ENCODE measurements at places on chromosomes 2 and 18. TPM values are rescaled to one million over a fixed set of nuclear protein-coding genes. Genes with fewer than 3 reads are reported as not detected.
A peak's percentile ranks its signal among the peaks of the same experiment; 100 is the strongest.

- no peaks in the 10 kb centered on the region for H3K36me3 ChIP-seq
- DNase-seq, result peak; percentile 94
- peak overlapping the region; percentile 81 for H3K27ac ChIP-seq
Measured at GRCh38 chr2:71716697-71717624, 263.6 kb downstream of the DYSF start.

DNA sequence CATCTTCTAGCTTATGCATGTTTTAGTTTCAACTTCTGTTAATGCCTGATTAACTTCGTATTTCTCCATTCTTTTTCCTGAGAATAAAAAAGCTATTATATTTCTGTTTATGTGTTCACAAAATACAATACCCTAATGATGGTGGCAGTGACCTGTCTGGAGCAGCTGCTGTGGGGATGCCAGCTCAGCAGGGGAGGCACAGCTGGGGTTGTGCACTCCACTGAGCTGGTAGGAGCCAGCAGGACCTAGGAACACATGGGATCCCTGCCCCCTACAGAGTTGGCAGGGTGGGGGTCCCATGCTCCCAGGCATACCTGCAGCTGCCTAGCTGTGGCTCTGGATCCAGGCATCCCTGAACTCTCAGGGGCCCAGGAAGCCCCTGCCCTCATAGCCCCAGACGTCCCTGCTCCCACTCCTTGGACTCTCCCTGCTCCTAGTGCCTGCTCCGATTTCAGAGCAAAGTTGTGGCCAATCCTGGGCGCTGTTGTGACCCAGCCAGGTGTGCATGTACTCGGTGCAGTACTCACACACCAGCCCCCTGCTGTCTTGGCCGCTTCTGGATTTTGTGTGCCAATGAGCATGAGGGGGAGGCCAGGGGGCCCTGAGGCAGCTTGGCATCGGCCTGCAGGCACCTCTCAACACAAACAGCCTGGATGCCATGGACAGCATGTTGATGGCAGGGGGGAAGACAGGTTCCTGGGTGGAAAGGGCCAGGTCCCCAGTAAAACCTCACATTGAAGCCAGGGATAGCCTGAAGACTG lies 546.0 kb downstream of the ZNF804A start:
- no peak overlapping the region for H3K4me3 ChIP-seq
- H3K27me3 ChIP-seq, result no peaks in the 10 kb centered on the region
- H3K27ac ChIP-seq, result no peak overlapping the region
- no peaks in the 10 kb centered on the region for H3K36me3 ChIP-seq
- no peaks in the 10 kb centered on the region for H3K4me1 ChIP-seq

OR6B2 gene
- total RNA-seq, result not detected

DNA sequence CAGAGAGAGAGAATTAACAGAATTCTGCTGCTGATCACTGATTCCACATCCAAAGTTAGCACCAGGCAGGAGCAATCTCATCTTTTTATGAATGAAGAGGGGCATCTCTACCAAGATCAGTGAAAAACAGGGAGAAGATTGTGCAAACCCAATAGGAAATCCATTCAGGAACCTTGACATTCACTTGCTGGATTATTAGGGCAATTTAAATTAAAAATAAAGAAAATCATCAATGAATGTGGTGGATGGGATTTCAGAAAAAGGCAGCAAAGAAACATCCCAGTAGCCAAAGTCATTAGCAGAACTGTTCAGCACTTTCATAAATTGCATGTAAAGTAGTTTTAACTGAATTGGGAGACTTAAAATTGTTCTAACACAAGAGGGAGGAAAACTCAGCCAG lies 423.2 kb downstream of the TGIF1 start:
- no peaks in the 10 kb centered on the region for H3K27me3 ChIP-seq
- no peaks in the 10 kb centered on the region for H3K36me3 ChIP-seq
- DNase-seq, result no peak
- H3K4me3 ChIP-seq, result no peak overlapping the region
- peaks cover 9% of the 10 kb centered on the region for H3K4me1 ChIP-seq

DNA sequence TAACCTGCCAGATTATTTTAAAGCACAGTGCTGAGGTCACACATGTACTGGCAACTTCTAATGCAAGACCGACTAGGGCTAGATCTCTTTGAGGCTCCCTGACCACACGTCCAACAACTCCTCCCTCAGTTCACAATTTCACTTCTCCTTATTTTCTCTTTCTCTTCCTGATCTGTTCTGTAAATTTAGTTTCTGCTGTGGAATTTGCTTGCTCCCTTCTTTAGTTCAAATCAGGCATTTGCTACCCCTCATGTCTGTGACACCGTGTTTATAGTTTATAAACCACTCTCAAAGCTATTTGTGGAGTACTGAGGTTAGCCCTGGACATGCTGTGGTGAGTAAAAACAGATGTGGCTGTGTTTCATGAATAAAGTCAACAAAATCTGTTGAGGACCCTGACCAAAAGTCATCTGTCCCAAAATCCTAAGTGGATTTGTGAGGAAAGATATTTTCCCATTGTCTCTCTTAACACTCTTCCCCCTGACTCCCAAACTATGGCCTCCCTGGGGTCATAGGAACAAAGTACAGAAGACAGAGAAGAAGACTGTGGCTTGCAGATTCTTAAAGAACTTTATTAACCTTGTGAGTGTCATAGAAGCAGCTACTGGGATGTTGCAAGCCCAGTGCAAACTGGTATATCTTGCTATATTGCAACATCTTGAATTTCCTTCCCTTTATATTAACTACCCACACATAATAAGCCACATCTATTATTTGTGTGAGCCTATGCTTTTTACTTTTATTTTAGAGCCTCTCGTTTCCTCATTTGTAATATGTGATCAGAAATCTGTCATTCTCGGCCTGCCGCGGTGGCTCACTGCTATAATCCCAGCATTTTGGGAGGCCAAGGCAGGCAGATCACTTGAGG lies 3.5 kb upstream of the NAGK start:
- no peak overlapping the region for H3K4me3 ChIP-seq
- peaks cover 9% of the 10 kb centered on the region for H3K4me1 ChIP-seq
- peak overlapping the region; percentile 4 for H3K27ac ChIP-seq
- H3K36me3 ChIP-seq, result no peaks in the 10 kb centered on the region

DSC2 gene
- 4.3 TPM for total RNA-seq

DNA sequence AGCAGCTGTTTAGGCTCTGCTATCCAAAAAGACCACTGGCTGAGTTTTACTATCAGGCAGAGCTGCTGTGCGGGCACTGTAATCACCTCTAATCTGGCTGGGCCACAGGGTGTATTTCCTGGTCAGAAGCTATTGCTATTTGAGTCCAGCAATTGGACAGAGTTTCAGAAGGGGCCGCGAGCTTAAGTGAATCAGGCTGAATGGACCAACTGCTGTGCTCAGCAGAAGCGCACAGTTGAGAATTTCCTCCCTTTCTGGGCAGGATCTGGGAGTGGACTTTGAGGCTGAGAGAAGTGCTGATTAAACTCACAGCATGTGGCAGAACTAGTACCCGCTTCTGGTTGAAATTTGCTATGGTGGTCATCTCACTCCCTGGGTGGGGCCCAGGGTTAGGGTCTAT lies 251.8 kb downstream of the INSIG2 start:
- H3K27me3 ChIP-seq, result no peaks in the 10 kb centered on the region
- no peaks in the 10 kb centered on the region for H3K4me1 ChIP-seq
- DNase-seq, result no peak
- no peak overlapping the region for H3K27ac ChIP-seq
- no peak overlapping the region for H3K4me3 ChIP-seq

- H3K4me1 ChIP-seq, result peaks cover 25% of the 10 kb centered on the region
- H3K36me3 ChIP-seq, result no peaks in the 10 kb centered on the region
Measured at GRCh38 chr18:23824240-23824639, 135.0 kb downstream of the LAMA3 start.

TUBA3E gene
- total RNA-seq, result not detected

DNA sequence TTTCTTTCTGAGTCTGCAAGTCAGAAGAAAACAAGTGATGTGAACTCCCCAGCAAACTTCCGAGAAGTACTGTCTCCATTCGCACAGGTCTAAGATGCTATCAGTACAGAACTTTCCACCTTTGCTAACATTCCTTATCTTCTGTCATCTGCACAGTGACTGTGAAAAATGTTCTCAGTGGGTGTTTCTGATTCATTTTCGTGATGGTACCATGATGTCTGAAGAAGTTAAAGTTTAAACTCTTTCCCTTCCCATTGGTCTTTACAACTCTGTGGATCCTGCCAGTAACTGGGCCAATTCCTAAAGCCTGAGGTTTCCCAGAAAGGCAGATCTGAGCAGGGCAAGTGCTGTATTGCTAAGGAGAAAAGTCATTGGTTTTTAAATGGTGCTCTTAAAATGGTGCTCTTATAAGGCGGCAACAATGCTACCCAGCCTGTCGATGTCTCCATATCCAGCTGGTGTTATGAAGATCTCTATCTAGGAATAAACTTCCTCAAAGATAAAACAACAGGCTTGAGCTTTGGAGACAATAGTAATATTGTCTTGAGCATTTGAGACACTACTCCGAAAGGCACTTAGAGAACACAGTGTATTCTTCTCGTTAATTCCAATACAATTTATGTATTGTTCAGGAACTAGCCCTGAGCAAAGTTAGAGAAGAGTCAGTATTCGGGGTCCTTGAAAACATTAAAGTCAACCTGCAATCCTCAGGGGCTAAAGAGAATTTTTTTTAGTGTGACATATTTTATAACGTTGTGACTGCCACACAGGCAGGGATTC lies 232.3 kb downstream of the OSR1 start:
- no peak overlapping the region for H3K4me3 ChIP-seq
- DNase-seq, result no peak
- H3K36me3 ChIP-seq, result no peaks in the 10 kb centered on the region
- H3K27me3 ChIP-seq, result no peaks in the 10 kb centered on the region
- no peak overlapping the region for H3K27ac ChIP-seq

DNA sequence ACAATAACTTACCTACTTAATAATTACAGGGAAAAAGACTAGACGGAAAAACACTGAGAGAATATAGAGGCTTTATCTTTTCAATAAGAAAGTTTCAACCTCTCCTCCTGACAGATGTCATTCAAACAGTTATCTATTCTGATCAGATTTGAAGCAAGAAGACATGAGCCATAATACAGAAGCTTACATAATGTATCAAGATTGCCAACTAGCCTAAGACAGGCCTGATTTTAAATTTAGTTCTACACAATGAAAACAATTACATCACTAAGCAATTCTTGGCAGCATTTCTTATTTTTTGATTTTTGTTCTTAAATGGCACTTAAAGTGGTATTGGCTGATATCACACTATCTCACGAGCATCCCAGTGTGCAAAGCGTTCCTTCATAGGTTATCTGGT lies 41.6 kb downstream of the GPR155 start:
- H3K27me3 ChIP-seq, result no peaks in the 10 kb centered on the region
- no peak overlapping the region for H3K4me3 ChIP-seq
- H3K36me3 ChIP-seq, result peaks cover 6% of the 10 kb centered on the region

GRCh38 chr2:121175326-121175725 lies 109.7 kb downstream of the TFCP2L1 start:
- no peaks in the 10 kb centered on the region for H3K36me3 ChIP-seq
- no peak for DNase-seq
- no peaks in the 10 kb centered on the region for H3K27me3 ChIP-seq

- H3K36me3 ChIP-seq, result no peaks in the 10 kb centered on the region
- no peak overlapping the region for H3K4me3 ChIP-seq
- no peak for DNase-seq
- H3K27ac ChIP-seq, result no peak overlapping the region
- H3K4me1 ChIP-seq, result no peaks in the 10 kb centered on the region
- H3K27me3 ChIP-seq, result no peaks in the 10 kb centered on the region
Measured at GRCh38 chr2:206480161-206480560, 36.8 kb downstream of the ADAM23 start.

TNFAIP6 gene
- 6.9 TPM for total RNA-seq

DNA sequence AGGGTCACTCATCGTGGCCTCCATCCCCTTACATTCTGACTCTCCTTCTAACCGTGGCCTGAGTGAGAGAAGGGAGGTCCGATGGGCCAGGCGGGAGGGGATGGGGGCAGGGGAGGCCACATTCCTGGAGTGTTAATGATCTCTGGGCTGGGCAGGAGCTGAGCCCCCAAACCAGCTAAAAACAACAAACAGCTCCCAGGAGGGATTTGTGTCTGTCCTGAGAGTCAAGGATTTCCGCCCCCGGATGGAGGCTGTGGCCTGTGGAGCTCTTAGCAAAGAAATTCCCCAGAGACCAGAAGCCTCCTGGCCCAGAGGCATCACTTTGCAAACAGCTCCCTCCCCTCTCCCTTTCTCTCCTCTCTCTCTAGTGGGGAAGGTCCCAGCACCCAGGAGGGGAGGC lies 23.5 kb downstream of the EMX1 start:
- no peaks in the 10 kb centered on the region for H3K27me3 ChIP-seq
- H3K4me1 ChIP-seq, result no peaks in the 10 kb centered on the region
- no peak overlapping the region for H3K27ac ChIP-seq
- H3K36me3 ChIP-seq, result no peaks in the 10 kb centered on the region
